ENCODE measurements at places on chromosomes 5 and 9.

GRCh38 chr9:114341991-114342390 is 12.3 kb downstream of the ORM2 start:
- peak; percentile 60 for DNase-seq

GRCh38 chr5:154945695-154946301 is 4.9 kb downstream of the MRPL22 start:
- no peak for DNase-seq

- DNase-seq = no peak
Observed at GRCh38 chr9:126413391-126414068, 86.9 kb downstream of the MVB12B start.

GRCh38 chr5:103452666-103453065 is 109.9 kb downstream of the NUDT12 start:
- no peak for DNase-seq

GRCh38 chr9:134928436-134929192 is 10.9 kb upstream of the FCN1 start:
- DNase-seq = peak; percentile 45

DNA sequence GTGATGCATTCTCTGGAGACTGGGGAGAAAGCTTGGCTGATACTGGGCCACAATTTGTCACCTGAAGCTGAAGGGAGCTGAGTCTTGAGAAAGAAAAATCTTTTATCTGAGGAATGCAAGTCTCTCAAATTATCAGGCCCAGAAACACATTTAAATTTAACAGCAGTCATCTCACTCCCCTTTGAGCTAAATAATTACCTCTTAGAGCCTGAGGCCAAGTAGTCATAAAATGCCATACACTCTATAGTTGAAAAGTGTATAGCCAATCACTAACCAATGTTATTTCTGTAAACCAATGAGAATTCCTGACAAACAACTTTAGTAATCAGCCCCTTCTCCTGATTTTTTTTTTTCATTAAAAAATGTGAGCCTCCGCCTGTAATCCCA is 32.7 kb upstream of the DAPK1 start:
- DNase-seq = no peak

DNA sequence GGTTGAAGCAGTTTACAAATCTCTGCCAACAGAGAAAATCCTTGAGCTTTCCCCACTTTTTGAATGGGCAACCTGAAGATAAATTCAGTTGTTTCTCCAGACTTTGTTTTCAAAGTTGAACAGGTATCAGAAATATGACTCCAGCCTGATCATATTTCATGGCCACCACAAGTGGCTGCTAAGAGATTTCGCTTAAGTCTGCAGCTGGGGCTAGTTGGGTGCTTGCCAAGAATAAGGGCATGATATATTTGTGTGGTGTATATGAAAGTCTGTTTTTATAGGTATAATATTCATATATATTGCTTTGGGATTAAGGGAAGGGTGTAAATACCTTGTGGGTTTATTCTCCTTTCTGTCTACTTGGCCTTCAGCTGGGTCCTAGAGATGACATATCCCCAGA is 168.4 kb upstream of the GDNF start:
- no peak for DNase-seq

DNA sequence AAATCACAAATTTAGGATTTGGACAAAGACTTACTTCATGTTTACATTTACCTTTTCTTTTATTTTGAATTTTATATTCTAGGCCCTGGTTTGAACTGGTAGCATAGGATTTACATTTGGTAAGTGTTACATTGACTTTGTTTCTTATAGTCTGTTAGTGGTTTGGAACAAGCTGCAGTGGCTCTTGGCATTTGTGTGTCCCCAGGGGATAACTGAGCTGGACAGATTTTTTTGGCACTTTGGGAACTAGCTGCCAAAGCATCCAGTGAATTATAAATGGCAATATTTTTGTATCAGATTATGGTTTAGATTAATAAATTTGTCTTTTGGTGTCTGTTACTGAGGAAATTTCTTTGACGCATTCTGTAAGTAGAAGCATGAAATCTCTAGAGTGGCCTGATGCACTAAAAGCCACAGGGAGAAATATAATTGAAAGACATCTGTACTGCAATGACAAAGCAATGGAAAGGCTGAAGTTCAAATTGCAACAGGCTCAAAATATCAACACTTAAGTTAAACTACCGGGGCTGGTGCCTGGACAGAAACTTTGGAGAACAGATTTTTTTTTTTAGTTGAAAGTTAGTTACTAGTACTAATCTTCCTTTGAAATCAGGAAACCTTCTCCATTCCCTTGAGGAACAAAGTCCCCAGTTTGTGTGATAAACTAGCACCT is 107.6 kb upstream of the PLCXD3 start:
- DNase-seq = no peak

DNA sequence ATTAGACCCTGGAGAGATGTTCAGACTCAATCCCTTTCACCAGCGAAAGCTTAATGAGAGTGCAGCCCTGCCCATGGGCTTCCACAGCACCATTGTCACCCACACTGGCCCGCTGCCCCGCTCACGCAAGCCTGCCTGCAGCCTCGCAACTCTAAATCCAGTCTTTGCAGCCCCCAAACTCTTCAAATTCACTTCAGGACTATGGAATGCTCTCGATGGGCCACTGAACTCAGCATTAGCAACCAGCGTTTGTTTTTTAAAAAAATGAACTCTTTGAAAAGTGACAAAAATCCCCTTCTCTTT is 17.1 kb downstream of the DCANP1 start:
- DNase-seq = no peak

DNA sequence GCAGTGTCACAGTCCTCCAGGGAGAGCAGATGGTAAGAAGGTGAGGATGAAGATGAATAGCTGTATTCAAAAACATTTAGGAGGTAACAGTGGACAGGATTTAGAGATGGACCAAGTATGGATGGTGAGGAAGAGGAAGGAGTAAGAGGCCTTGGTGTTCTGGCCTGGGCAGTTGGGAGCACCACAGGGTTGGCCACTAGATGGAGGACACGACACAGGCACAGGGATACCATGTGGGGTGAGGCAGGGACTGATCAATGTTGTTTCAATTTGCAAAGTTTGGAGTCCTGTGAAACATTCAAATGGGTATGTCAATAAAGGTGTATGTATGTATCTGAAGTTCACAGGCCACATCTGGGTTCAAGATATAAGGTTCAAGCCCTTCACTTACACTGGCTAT is 141.1 kb upstream of the RASEF start:
- no peak for DNase-seq

- DNase-seq = no peak
Observed at GRCh38 chr9:7287986-7288385, 511.6 kb downstream of the DMAC1 start.
